ENCODE measurements at places on chromosomes 7 and 10. TPM values are rescaled to one million over a fixed set of nuclear protein-coding genes. Genes with fewer than 3 reads are reported as not detected.

WAC gene
- 114 TPM for polyA plus RNA-seq

PLXNA4 gene
- polyA plus RNA-seq = 0.93 TPM

EEPD1 gene
- 63.0 TPM for polyA plus RNA-seq

SPAM1 gene
- polyA plus RNA-seq = not detected

PNLIP gene
- not detected for polyA plus RNA-seq

DNA sequence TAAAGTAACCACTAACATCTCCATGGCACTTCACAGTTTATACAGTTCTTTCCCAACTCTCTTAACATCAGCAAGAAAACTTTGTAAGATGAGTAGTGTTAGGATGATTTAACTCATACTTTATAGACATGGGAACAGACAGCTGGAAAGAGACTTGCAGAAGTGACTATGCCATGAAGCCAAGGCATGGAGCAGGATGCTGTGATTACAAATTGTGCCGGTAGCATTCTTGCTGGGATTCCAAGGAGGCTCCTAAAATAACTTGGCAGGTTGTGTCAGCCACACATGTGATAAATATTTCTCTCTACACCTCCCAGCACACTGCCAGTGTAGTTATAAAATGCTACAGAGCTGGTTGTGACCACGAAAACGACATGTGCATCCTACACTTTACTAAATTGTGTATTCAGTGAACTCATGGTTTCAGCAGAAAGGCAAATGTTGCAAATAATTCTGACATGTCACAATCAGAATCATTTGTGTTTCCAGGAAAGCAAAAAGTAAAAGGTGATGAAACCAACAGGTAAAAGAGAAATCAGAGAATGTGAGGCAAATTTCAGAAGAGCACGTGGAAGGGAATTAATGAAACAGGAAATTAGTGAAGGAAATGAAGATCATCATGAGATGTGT lies 5.6 kb upstream of the CYP3A4 start:
- no peak for DNase-seq

GRCh38 chr10:7028809-7029166 lies 382.0 kb downstream of the SFMBT2 start:
- no peak for DNase-seq

- DNase-seq = no peak
These were observed 66.6 kb upstream of the ZNF722 start for GRCh38 chr7:63931985-63932577.

- no peak for DNase-seq
These were observed 772 bp upstream of the DDC start for GRCh38 chr7:50565977-50566376.

- DNase-seq = no peak
These were observed 32.7 kb upstream of the NRCAM start for GRCh38 chr7:108488768-108489538.

DNA sequence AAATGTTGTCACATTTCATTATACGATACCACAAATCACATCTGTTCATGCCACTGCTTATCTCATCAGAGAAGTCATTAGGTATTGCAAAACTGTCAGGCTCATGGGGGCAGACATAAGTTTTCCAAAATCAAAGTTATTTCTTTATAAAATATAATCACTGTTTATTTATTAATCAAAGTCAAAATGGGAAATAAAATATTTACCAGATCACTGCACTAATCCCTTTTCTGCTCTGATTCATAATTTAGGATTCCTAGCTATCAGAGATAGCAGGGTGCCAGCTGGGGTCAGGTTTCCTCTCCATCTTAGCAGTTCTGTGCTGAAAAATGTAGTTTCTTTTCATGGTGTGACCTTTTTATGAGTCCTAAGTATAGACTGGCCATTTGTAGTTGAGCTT lies 117.7 kb upstream of the LANCL2 start:
- DNase-seq = no peak

GRCh38 chr7:116095396-116095795 lies 64.8 kb upstream of the TFEC start:
- DNase-seq = no peak

Data from CD4-positive, alpha-beta memory T cell (primary cell).